Left renal cortex interstitium (tissue), 4 donors: ENCODE measurements at places on chromosomes 3 and 15.

DNA sequence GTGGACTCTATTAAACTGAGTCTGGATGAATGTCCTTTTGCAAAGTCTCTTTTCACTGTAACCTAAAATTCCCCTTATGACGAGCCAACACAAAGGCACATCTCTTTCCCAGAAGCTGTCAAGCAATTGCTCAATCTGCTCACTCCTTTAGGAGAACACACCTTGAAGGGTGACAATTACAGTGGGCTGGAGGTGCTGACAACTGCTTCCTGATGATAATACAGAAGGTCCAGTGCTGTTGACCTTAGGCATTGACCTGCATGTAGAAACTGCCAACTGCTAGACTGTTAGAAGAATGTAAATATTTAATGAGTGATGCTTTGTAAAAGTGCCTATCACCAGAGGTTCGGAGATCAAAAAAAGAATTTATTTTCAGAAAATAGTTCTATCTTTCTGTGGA, 757.7 kb downstream of the GRM7 start:
- no peak for DNase-seq

DNA sequence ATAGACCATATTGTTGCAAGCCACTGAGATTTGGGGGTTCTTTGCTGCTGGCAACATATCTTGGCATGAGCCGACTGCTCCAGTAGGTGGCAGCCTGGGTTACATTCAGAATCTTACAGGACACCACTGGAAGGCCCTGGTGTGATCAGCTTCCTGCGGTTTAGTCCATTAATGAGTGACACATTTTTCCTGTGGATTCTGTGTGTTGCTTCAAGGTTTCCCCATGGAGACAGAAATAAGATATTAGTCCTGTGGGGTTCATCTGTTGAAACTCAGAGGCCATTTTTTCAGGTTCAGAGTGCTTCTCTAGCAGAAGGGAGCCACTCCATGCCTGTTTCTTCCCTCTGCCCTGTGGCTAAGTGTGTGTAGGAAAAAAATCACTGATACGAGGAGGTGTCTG, 116.2 kb downstream of the MFSD1 start:
- DNase-seq = peak; percentile 21

DNA sequence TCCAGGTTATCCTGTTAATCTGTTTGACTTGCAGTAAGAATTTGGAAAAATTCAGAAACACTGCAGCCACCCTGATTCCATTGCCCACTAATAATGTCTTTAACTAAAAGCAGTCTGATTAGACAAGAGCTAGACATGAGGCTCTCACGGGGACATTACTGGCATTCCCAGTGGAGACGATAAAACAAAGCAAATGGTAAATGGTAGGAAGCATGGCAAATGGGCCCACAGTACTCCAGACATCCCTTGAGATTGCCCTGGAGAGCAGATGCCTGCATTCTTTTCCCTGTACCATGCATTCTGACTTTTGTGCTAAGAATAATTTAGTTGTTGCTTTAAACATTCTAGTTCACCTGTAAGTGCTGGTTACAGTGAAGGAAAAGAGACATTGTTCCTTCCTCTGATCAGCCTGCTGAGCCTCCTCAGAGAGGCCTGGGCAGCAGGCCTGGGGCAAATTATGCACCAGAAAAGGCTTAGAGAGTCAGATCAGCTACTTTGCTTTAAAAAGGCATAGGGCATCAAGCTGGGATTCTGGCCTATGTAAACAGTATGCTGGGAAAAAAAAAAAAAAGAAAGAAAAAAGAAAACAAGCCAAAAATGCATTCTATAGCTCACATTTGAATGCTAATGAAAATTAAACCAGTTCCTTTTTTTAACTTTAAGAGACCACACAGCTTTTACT, 204.6 kb downstream of the GABRG3 start:
- DNase-seq = no peak

DNA sequence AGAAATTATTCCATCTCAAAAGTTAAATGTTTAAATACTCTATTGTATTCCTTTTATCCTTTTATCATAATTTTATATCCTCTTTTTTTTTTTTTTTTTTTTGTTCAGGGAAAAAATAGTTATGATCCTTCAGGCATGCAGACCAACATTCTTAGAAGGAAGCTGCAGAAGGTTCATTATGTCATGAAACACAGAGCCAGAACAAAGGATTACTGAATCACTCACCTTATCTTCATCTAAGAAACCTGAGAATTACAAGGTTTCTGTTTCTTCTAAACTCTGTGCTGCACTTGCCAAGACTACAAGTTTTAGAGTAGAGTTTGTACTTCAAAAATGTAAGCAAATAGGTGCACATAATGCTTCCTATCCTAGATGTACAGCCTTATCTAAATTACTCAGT, 3.3 kb downstream of the PLCH1 start:
- no peak for DNase-seq
